Testis (tissue), 5 donors: ENCODE measurements at places on chromosomes 7 and 10. TPM values are rescaled to one million over a fixed set of nuclear protein-coding genes. Genes with fewer than 3 reads are reported as not detected.

Gene GSTO2
- 28.9 TPM for total RNA-seq

Gene FAM24B
- 18.3 TPM for total RNA-seq

Gene SCART1
- total RNA-seq: 11.6 TPM

DNA sequence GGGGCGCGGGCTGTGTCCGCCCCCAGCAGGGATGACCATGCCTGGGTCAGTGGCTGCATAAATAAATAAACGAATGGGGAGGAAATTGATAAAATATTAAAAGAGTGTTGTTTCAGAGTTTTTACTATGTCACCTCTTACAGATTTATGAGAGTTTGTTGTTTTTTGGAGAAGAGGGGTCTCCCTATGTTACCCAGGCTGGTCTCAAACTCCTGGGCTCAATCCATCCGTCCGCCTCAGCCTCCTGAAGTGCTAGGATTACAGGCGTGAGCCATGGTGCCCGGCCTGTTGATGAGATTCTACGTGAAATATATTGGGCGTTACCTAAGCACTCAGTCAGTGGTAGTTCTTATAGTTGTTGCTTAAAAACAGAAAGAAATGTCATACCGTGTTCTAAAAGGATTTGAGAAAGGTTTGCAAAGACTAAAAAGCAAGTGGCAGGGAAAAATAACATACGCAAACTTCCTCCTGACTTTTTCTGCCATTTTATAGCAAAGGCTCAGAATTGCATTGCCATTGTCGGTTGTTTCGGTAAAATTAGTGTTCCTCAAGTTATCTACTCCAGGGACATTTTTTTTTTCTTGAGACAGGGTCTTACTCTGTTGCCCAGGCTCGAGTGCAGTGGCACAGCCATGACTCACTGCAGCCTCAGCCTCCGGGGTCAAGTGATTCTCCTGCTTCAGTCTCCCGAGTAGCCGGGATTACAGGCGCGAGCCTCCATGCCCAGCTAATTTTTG is 39.5 kb upstream of the FOXK1 start:
- no peak for DNase-seq

DNA sequence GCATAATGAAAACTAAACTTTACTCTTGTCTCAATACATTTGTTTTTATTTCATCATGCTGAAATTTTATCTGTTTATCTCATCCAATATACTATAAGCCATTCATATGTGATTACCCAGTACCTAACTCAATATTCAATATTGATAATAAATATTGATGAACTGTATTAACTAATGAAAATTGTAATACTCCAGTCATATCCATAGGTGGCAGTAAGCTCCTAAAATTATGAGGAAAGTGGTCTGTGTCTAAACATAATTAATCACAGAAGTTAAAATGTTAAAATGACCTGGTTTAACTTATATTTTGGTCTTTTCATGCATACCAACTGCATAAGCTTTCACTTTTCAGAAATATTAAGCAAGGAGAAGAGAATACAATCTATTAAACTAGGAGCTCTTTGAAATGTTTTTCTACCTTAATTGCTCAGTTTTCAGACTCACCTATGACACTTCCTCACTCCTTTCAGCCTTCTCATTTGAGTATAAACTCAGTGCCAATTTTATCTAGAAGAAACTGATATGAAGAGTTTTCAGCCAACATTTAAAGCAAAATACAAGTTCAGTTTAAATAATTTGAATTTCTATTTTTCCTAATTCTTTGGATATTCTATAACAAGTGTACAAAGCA is 30.5 kb upstream of the VWDE start:
- no peak for DNase-seq

DNA sequence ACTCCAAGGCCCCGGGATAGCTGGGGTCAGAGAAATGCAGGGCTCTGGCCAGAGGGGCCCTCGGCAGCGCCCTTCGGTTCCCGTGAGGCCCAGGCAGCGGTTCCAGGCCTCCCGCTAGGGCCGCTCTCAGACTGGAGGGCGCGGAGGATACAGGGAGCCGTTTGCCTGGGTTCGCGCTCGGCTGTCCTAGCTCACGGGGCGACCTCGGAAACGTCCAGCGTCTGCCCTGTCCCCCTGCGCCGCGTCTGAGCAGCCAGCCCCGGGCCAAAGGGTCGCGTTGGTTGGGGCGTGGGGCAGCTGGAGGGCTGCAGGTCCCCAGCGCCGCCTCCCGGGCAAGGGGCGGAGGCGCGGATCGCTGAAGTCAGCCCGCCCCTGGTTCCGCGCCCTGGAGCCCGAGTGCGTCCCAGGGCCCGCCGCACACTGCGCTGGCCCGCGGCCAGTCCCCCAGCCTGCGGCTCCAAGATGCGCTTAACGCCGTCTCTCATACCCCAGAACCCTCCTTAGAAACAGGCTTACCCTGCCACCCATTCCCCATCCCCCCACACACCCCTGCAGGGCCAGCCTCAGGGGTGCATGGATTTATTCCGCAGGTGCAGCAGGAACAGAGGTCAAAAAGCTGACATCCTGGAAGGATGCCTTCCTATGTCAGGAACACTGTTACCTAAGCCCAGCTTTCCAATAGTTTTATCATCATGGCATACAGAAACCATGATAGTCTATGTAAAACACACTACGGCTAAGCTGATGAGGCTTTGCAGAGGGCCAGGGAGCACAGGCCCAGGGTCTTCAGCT is 22.1 kb upstream of the OPN4 start:
- DNase-seq: no peak

DNA sequence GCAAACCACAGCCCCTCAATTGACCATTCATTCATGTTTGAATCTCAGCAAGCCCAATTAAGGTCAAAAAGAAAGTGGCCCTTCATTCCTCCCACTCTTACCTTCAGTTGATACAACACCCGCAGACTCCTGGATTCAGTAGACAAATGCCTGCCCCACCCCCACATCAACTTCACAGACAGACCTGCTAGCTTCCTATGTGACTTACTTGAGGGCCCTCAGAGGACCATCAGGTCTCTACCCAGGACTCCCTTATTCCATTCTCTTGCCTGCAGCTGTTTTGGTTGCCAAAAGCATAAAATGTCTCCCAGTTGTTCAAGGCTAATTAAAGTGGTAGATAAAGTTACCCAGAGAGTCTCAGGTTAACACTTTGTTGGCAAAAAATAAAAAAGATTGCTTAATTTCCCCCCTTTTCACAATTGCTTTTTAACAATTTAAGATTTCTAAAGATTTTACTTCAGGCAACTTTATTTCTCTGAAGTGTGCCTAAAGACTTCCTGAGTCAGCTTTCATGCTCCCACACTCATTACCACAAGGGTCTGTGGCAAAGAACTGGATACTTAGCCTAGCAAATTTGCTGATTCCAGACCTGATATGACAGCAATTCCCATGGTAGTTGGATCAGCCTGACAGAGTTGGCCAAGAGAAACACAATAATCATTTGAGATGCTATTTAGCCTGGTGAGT is 3.3 kb upstream of the MTERF1 start:
- DNase-seq: no peak

DNA sequence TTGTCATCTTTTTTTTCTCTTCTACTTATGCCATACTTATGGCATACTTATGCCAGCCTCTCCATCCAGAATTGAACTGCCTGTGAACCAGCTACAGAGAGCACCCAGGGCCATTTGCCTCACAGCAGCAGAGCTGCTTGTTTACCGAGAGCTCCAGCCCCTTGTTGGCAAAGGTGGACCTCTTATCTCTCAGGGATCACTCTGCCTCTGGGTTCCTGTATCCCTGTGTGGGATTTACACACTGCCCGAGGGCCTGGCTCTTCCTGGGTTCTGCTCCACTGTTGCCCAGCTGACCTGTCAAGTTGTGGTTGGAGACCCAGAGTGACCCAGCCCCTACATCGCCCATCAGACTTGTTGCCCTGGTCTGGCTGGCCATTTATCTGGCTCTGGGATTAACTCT is 22.3 kb downstream of the MRPS33 start:
- no peak for DNase-seq
